Transverse colon (tissue), 4 donors: ENCODE measurements at places on chromosomes 6 and 20. TPM values are rescaled to one million over a fixed set of nuclear protein-coding genes. Genes with fewer than 3 reads are reported as not detected.

GRCh38 chr20:34175879-34176278 lies 63.8 kb upstream of the EIF2S2 start:
- no peak overlapping the region for H3K4me3 ChIP-seq
- H3K27me3 ChIP-seq, result no peaks in the 10 kb centered on the region
- no peaks in the 10 kb centered on the region for H3K36me3 ChIP-seq
- DNase-seq, result no peak
- no peaks in the 10 kb centered on the region for H3K4me1 ChIP-seq

DNA sequence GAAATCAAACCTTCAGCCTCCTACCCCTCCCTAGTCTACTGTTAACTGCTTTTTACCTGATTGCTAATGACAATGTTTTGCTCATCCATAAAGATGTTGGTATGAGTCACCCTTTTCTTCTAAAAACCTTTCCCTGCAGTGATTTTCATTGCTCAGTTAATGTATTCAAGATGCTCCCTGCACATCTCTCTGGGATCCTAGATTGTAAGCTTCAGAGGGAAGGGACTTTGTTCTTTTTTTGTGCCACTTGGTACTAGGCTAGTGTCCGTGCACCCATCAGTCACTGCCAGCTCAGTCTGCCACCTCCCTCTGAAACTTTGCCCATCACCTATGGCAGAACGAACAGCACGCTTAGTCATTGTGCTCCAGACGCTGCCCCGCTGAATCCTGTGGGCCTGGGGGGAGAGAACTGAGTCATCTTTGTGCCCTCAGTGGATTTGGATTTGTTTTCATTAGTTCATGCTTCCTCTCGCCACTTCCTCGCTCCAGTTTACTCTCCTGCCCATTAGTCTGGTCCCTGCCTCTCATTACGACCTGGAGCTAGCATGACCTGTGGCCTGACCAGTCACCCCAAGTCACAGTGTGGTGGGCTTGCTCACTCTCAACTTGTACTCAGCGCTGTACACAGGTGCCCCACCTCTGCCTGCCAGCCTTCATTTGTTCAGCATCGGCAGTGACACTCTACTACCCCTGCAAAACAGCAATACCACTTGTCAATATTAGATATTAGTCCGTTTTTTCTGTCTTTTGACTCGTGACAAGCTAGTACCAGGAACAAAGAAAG lies 78.0 kb upstream of the TMEM181 start:
- no peaks in the 10 kb centered on the region for H3K27me3 ChIP-seq
- H3K4me3 ChIP-seq, result no peak overlapping the region
- no peak overlapping the region for H3K27ac ChIP-seq
- DNase-seq, result no peak

DNA sequence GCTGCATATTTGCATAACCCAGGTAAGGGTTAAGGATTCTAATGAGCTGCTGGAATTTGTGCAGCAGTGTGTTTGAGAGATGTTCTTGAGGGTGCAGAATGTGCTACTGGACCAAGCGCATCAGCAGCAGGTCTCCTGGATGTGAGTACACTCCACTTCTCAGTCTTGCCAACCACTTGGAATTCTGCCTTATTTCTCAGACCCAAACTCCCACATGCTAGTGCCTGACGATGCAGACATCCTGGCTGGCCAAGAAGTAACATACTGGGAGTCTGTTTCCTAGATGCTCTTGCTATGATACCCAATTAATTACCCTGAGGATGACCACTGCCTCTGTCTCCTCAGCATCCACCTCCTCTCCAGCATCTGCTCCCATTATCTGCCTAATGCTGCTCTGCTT lies 186.6 kb downstream of the MOXD1 start:
- no peak overlapping the region for H3K27ac ChIP-seq
- H3K27me3 ChIP-seq, result no peaks in the 10 kb centered on the region
- no peak for DNase-seq
- no peaks in the 10 kb centered on the region for H3K4me1 ChIP-seq
- no peak overlapping the region for H3K4me3 ChIP-seq

Gene RIPOR3
- total RNA-seq, result 4.6 TPM

GRCh38 chr20:49203011-49203410 lies 14.9 kb upstream of the STAU1 start:
- no peaks in the 10 kb centered on the region for H3K4me1 ChIP-seq
- H3K4me3 ChIP-seq, result no peak overlapping the region
- DNase-seq, result no peak
- no peak overlapping the region for H3K27ac ChIP-seq
- no peaks in the 10 kb centered on the region for H3K36me3 ChIP-seq

- H3K27ac ChIP-seq, result no peak overlapping the region
- H3K4me3 ChIP-seq, result no peak overlapping the region
- no peaks in the 10 kb centered on the region for H3K4me1 ChIP-seq
- H3K27me3 ChIP-seq, result no peaks in the 10 kb centered on the region
- H3K36me3 ChIP-seq, result no peaks in the 10 kb centered on the region
- no peak for DNase-seq
Measured at GRCh38 chr6:70843328-70843918, 113.4 kb downstream of the B3GAT2 start.

Gene C20orf141
- total RNA-seq, result not detected

- H3K4me3 ChIP-seq, result no peak overlapping the region
- peaks cover 7% of the 10 kb centered on the region for H3K4me1 ChIP-seq
- no peaks in the 10 kb centered on the region for H3K36me3 ChIP-seq
- DNase-seq, result peak; percentile 49
- H3K27ac ChIP-seq, result no peak overlapping the region
- H3K27me3 ChIP-seq, result no peaks in the 10 kb centered on the region
Measured at GRCh38 chr6:117555882-117556498, 46.3 kb downstream of the GOPC start.

DNA sequence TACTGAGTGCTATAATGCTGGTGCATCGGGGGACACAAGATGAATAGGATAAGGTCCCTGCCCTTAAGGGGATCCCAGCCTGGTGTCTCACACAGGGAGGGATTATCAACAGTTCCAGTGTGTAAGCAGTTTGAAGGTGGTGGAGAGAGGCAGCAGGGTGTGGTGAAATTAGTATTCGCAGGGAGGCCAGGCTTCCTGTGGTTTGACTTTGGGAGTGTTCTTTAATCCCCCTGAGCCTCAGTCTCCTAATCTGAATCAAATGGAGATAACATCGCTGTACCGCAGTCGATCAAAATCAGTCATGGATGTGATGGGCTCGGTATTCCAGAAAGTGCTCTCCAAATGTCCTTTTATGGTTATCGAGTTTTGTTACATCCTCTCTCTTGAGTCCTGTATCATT lies 288.1 kb upstream of the SUPT3H start:
- H3K4me1 ChIP-seq, result peaks cover 10% of the 10 kb centered on the region
- H3K36me3 ChIP-seq, result no peaks in the 10 kb centered on the region
- H3K27ac ChIP-seq, result no peak overlapping the region

DNA sequence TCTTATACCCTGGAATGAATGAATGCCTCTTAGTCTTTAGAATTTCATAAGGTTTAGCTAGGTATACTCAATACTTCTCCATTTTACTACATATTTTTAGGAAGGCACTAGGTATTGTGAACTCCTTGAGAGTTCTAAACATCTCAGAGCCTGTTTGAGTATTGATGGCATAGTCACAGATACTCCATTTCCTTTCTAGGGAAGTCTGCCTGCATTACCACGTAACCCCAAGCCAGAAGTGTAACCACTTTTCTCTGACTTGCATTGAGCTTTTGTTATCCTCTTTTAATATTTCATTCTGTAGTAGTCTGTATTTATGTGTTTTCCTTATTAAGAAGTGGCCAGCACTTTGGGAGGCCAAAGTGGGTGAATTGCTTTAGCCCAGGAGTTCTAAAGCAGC lies 12.2 kb downstream of the TOP1 start:
- no peak for DNase-seq
- H3K27ac ChIP-seq, result no peak overlapping the region
- H3K27me3 ChIP-seq, result no peaks in the 10 kb centered on the region
- no peak overlapping the region for H3K4me3 ChIP-seq
- peaks cover 38% of the 10 kb centered on the region for H3K4me1 ChIP-seq

- no peak overlapping the region for H3K4me3 ChIP-seq
- no peaks in the 10 kb centered on the region for H3K4me1 ChIP-seq
Measured at GRCh38 chr6:106608080-106608668, 21.1 kb downstream of the RTN4IP1 start.

Gene OR2H2
- not detected for total RNA-seq

Gene ETV7
- total RNA-seq, result 4.2 TPM

GRCh38 chr6:113184291-113184690 lies 672.9 kb upstream of the MARCKS start:
- DNase-seq, result no peak
- no peaks in the 10 kb centered on the region for H3K4me1 ChIP-seq
- H3K36me3 ChIP-seq, result no peaks in the 10 kb centered on the region
- no peak overlapping the region for H3K27ac ChIP-seq
- H3K4me3 ChIP-seq, result no peak overlapping the region

DNA sequence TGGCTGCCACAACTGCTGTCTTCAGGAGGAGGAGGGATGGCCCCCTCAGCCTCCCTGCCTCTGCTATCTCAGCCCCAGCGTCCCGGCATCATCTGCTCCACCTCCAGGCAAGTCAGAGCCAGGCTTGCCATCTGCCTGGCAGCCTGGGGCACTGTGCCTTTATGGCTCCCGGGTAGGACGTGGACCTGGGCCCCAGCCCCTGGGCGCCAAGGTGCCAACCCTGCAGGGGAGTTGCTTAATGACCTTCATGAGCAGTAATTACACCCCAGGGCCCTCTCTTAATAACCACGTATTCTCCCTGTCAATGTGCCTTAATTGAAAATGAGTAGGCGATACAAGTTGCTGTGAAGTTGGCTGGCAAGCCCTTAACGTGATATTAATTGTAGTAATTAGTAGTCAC lies 122.1 kb upstream of the MLN start:
- H3K27ac ChIP-seq, result no peak overlapping the region
- DNase-seq, result no peak
- no peaks in the 10 kb centered on the region for H3K36me3 ChIP-seq
- no peaks in the 10 kb centered on the region for H3K27me3 ChIP-seq
